Large intestine (tissue), 12 donors: ENCODE measurements at places on chromosomes 7 and 10. TPM values are rescaled to one million over a fixed set of nuclear protein-coding genes. Genes with fewer than 3 reads are reported as not detected.

SPAM1 gene
- polyA plus RNA-seq, result 1.0 TPM

GRCh38 chr10:48504141-48504885 is 100.6 kb downstream of the ARHGAP22 start:
- no peak for DNase-seq

- DNase-seq, result peak; percentile 39
Observed at GRCh38 chr7:139725858-139726484, 51.8 kb downstream of the HIPK2 start.

GRCh38 chr10:48331436-48331835 is 25.0 kb downstream of the MAPK8 start:
- no peak for DNase-seq

SPDYE2B gene
- polyA plus RNA-seq, result 1.0 TPM

DNA sequence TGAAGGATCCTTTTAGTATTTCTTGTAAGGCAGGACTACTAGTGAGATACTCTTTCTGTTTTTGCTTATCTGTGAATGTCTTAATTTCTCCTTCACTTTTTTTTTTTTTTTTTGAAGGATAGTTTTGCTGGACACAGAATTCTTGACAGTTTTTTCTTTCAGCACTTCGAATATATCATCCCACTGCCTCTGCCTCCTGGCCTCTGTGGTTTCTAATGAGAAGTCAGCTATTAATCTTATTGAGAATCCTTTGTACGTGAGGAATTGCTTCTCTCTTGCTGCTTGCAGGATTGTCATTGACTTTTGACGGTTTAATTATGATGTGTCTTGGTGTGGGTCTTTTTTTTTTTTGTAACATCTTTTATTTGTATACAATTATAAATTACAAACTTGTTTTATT is 12.6 kb upstream of the WAC start:
- DNase-seq, result no peak

SH3PXD2A gene
- 32.0 TPM for polyA plus RNA-seq

DNA sequence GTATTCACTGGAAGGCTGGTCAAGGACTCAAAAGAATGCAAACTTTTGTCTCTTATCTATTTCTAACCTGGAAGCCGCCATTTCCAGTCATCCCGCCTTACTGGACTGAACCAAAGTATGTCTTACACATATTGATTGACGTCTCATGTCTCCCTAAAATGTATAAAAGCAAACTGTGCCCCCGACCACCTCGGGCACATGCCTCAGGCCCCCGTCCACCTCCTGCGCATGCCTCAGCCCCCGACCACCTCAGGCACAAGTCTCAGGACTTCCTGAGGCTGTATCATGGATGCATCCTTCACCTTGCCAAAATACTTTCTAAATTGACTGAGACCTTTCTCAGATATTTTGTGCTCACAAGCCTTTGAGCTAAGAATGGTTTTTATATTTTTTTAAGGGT is 148.6 kb downstream of the PTPRN2 start:
- no peak for DNase-seq

DNA sequence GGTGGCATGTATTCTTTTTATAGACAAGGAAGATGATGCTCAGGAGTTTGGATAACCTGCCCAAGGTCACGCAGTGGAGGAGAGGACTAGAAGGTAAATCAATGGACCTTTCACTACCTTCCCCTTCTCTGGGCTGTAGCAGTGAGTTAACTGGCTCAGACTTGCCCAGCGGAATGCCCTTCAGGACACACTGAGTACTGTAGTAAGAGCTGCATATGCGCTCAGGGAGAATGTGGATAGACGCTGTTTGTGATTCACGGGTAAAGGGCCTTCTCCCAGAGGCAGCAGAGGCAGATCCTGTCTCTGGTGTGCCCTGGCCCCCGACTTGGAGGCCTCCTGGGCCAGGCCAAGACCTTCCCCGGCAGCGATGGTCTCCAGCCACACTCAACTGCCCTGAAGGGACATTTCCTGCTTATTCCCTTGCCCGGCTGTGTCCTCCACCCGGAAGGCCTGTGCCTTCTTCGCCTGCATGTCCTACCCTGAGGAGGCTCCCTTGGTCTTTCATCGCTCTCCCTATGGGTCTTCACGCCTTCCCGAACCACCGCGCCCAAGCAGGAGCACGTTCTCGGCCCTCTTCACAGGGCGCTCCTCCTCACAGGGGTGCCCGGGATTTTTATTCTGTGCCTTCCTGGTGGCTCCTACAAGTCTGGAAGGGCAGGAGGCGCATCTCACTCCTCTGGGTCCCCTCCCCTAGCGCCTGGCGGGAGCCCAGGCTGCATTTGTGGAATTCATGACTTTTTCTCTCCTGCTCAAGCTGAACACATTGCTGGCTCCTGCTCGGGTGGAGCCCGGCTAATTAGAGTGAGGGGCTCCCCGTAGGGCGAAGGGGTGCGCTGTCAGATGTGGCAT is 1.8 kb upstream of the IKZF1 start:
- DNase-seq, result no peak

- DNase-seq, result no peak
Observed at GRCh38 chr7:25758559-25758958, 393.4 kb upstream of the NFE2L3 start.

DNA sequence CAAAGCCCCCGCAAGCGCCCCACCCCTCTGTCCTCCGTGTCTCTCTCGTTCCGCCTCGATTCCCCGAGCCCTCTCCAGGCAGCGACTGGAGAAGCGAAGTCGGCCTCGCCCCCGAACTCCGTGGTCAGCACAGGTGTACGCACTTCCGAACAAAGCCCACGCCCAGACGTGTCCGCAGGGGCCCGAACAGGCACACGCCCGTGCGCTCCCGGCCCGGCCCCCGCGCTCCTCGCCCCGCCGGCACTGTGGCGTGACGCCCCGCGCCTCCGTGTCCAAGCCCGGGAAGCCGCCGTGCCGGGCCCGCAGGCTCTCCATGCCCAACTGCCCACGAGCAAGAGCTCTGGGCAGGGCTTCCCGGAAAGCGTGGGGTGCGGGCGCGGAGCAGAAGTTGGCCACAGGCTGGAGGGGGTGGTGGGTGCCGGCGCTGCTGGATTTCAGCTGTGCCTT is 662 bp downstream of the NRCAM start:
- DNase-seq, result no peak

DNA sequence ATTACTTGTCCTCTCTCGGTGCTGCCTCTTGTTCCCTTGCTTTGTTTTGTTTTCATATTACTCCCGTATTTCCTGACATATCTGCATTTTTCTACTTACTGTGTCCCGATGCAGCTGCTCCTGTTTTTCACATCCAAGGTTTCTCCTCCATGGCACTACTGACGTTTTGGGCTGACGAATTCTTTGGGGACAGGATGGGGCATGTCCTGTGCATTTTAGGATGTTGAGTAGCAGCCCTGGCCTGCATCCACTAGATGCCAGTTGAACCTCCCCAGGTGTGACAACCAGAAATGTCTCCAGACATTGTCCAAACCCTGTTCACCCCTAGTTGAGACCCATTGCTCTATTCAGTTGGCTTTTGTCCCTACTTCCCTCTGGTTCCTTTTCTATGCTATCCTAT is 12.4 kb downstream of the ZNF789 start:
- no peak for DNase-seq

DNA sequence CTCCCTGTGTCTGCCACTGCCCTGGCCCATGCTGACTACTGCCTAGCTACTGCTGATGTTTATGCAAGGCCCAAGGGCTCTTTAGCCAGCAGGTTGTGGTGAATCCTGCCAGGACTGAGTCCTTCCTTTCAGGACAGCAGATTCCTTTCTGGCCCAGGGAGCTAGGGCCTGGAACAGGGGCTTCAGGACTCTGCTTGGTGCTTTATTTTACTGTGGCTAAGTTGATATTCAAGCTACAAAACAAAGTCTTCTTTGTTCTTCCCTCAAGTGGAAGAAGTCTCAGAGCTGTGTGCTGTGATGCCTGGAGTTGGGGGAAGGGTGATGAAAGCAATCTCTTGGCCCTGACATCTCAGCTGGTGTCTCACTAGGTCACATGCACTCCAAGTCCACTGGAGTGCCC is 66.2 kb upstream of the NME8 start:
- DNase-seq, result no peak

- DNase-seq, result peak; percentile 5
Observed at GRCh38 chr10:121831777-121832176, 96.1 kb downstream of the ATE1 start.

NACAD gene
- polyA plus RNA-seq, result 7.2 TPM

DNA sequence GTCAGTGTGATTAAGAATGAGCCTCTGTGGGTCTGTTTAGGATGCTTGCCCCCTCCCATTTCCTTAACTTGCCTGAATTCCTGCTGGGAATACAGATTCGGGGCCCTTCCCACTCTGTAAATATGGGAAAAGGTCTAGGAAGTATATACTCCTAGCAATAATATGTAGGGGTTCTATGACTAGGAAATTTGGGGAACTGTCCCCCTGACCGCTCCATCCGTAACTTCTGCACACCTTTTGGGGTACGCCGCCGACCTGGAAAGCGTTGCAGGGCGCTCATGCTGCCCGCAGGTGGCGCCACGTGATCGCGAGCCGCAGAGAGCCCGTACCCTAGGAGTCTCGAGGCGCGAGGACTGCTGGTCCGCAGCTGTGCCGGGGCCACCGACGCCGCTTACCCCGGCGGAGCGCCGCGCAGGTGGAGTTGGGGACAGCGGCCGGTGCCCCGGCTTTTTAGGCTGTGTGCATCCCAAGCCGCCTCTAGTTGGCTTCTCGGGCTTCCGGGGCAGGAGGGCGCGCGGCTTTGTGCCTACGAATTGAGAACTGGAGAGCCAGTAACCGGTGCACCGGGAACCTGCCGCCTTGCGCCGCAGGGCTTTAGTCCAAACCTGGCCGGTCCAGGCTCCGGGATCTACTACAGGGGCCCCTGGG is 656 bp upstream of the CNNM2 start:
- no peak for DNase-seq

GRCh38 chr10:6642876-6643275 is 62.8 kb upstream of the PRKCQ start:
- DNase-seq, result no peak

DNA sequence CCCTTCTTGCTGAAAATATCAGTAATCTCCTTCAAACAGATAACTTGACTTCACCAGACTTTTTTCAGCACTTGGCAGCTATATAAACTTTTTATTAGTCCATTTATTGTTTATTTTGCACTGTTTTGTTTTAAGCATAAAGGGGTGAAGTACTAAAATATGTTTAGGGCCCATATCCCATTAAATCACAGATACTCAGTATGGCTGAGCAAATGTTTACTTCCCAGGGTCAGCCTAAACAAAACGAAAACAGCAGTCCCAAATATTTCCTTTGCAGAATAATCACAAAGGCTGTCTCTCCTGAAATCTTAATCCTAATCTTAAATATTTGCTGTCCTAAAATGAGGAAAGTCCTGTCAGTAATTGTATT is 649.6 kb downstream of the TNS3 start:
- DNase-seq, result no peak

GRCh38 chr7:101535351-101535751 is 93.7 kb downstream of the MYL10 start:
- no peak for DNase-seq

GRCh38 chr7:88151119-88151790 is 68.6 kb downstream of the SRI start:
- no peak for DNase-seq

GRCh38 chr10:119640875-119641526 is 10.2 kb upstream of the BAG3 start:
- DNase-seq, result peak; percentile 57

ZYX gene
- polyA plus RNA-seq, result 104 TPM

GRCh38 chr10:121845044-121845784 is 82.6 kb downstream of the ATE1 start:
- DNase-seq, result no peak

DNA sequence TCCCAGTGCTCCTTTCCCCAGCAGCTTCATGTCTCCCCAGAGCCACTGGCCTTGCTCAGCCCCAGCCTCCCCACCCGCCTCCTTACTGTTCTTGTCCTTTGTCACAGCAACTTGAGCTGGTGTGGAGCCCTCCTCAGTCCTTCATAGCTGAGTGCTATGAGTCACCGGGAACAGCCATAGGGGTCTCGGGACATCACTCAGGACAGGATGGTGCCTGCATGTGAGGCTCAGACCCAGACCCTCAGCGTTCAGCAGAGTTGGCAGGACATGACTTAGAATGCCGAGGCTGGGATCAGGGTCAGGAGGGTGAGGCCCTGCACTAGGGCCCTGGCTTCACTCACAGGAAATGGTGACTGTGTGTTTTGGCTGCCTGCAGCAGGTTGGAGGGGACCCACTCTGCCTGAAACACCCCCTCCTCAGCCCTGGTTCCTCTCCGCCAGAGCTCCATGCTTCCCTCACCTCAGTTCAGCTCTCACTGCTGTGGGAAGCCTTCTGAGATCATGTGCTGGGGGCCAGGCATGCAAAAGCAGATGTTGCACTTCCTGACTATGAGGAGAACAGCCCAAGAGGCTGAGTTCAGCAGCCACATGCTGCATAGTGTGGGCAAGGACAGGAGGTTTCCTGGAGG is 40.7 kb upstream of the GJD4 start:
- peak; percentile 14 for DNase-seq

DNA sequence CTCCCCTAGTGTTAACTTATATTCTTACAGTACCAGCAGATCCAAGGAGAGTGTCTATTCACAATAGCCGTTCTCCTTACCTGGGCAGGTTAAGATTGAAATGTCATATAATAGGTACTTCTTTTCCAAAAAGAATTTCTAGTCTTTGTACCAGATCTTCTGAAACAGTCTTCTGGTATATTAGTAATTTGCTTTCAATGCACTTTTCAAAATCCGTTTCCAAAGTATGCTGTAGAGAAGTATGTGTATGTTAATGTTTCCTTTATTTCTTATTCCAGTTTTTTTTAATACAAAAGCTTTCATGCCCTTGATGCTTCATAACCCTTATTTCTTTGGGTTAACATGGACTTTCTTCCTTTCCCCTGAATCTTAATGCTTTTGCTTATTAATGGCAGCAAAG is 188.2 kb downstream of the MLLT10 start:
- DNase-seq, result no peak

OGDHL gene
- 20.0 TPM for polyA plus RNA-seq

DNA sequence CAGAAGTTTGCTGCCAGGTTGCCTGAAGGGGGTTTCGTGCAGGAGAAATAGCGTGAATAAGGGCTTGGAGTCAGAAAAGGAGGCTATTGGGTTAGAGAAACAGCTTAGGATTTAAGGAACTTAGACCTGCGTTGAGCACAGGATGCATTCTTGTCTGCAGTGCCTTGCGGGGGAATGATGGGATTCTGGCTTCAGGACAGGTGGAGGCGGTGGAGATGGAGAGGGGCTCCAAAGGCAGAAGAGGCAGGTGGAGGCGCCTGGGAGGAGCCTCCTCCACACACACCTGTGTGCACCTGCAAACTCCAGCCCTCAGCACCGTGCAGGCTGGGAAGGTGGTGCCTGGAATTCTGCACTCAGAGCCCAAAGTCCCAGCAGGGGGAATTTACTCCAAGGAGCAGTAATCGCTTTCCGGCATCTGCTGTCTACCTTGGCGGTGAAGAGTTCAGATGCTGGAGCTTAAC is 1.8 kb downstream of the CLIP2 start:
- peak; percentile 75 for DNase-seq

- no peak for DNase-seq
Observed at GRCh38 chr7:36448781-36449379, 59.2 kb downstream of the ANLN start.

GRCh38 chr7:29329686-29330085 is 135.1 kb downstream of the CHN2 start:
- DNase-seq, result no peak

PKD2L1 gene
- polyA plus RNA-seq, result 0.48 TPM

- peak; percentile 83 for DNase-seq
Observed at GRCh38 chr10:63628526-63629362, 107.5 kb downstream of the REEP3 start.
